ENCODE measurements at places on chromosomes 11 and 22.
A peak's percentile ranks its signal among the peaks of the same experiment; 100 is the strongest.

DNA sequence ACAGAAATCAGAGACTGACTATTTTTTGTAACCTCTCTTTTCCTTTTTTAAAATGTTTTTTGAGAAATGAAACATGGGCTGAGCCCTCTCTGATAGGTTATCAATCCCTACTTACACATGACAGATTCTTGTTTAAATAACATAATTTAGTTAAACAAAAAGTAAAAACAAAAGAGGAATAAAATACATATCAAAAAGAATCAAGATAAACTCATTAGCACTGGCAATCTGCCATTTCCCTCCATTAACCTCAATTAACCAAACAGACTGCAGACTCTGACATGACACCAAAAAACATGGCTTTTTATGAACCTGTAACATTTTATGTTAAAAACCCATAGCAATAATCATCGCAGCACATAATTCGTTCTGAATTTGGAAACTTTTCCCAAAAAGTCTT lies 284.4 kb upstream of the MTNR1B start:
- H3K27me3 ChIP-seq, result no peaks in the 10 kb centered on the region
- no peaks in the 10 kb centered on the region for H3K4me1 ChIP-seq
- H3K36me3 ChIP-seq, result no peaks in the 10 kb centered on the region
- no peak overlapping the region for H3K4me3 ChIP-seq

DNA sequence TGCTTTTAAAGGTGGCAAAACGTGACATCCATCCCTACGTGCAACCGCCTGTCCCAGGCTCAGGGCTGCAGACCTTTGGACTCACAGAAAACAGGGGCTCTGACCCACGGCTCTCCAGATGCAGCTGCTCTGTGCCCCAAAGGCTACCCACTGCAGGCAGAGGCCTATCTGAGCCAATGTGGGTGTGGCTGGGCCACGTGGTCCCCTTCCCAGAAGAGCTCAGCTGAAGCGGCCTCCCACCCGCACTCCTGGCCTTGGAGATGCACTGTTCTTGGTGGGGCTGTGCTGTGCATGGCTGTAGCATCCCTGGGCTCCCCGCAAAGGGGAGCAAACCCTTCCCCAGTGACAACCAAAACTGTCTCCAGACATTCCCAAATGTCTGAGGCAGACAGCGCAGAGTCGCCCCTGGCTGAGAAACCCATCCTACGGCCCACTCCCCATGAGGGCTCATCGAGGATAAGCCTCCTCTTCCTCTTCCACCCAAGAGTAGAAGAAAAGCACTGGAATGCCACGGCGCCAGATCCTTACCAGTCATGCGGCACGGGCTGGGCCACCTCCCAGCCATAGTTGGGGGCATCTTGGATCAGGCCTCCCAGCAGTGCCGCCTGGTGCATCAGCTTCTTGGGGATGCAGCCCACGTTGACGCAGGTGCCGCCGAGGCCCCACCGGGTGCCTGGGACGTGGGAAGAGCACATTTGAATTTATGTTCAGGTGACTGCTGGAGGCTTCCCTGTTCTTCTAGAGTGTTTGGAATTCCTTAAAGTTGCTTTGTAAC lies 23.1 kb upstream of the COMT start:
- no peaks in the 10 kb centered on the region for H3K27me3 ChIP-seq
- H3K4me3 ChIP-seq, result no peak overlapping the region
- H3K4me1 ChIP-seq, result no peaks in the 10 kb centered on the region

DNA sequence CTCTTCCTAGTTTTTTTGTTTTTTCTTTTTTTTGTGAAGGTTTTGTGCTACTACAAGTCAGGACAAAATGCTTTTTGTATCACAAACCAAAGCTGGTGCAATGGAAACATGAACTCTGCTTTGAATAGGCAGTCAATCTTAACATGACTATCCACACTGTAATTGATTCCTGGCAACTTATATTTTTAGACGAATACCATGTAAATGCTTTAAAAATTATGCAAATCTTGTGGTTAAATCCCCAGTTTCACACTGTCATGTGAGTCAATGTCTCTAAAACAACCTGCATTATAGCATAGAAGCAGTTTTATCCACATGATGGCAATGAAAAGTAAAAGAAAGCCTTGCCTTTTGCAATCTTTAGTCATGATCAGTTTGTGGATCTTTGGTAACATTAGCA lies 8.9 kb downstream of the TRPC6 start:
- H3K27me3 ChIP-seq, result no peaks in the 10 kb centered on the region
- H3K36me3 ChIP-seq, result no peaks in the 10 kb centered on the region
- H3K4me1 ChIP-seq, result no peaks in the 10 kb centered on the region
- H3K4me3 ChIP-seq, result no peak overlapping the region
- DNase-seq, result no peak
- no peak overlapping the region for H3K27ac ChIP-seq

- no peak overlapping the region for H3K27ac ChIP-seq
- H3K27me3 ChIP-seq, result no peaks in the 10 kb centered on the region
- H3K4me3 ChIP-seq, result no peak overlapping the region
- H3K4me1 ChIP-seq, result peaks cover 62% of the 10 kb centered on the region
- H3K36me3 ChIP-seq, result no peaks in the 10 kb centered on the region
These were observed 139.2 kb downstream of the MAML2 start for GRCh38 chr11:96203567-96204365.

DNA sequence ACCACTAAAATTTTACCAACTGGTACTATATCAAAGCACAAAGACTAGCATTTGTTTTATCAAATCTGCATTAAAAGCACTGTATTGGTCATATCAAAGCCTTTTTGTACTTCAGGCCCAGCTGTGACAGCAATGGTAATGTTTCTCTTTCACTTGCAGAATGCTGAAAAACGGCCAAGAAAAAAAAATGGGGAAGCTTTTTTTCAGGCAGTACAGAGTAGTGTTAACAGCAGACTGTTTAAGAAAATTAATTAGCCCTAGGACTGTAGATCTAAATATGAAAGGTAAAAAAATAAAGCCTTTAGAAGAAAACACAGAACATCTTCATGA lies 33.3 kb downstream of the DENND5A start:
- peaks cover 33% of the 10 kb centered on the region for H3K4me1 ChIP-seq
- H3K36me3 ChIP-seq, result no peaks in the 10 kb centered on the region
- H3K4me3 ChIP-seq, result peak overlapping the region; percentile 28
- peak overlapping the region; percentile 38 for H3K27ac ChIP-seq
- no peak for DNase-seq

- no peak for DNase-seq
- H3K4me1 ChIP-seq, result peaks cover 5% of the 10 kb centered on the region
- no peaks in the 10 kb centered on the region for H3K27me3 ChIP-seq
- H3K36me3 ChIP-seq, result no peaks in the 10 kb centered on the region
These were observed 249.3 kb downstream of the CASP12 start for GRCh38 chr11:104649002-104649401.

- no peaks in the 10 kb centered on the region for H3K36me3 ChIP-seq
- no peak overlapping the region for H3K4me3 ChIP-seq
- no peak for DNase-seq
- H3K4me1 ChIP-seq, result peaks cover 21% of the 10 kb centered on the region
- H3K27me3 ChIP-seq, result no peaks in the 10 kb centered on the region
These were observed 1494.6 kb downstream of the TBC1D22A start for GRCh38 chr22:48256776-48257684.

- H3K27me3 ChIP-seq, result no peaks in the 10 kb centered on the region
- H3K4me1 ChIP-seq, result no peaks in the 10 kb centered on the region
- no peak for DNase-seq
These were observed 15.7 kb downstream of the RNH1 start for GRCh38 chr11:491358-491757.

DNA sequence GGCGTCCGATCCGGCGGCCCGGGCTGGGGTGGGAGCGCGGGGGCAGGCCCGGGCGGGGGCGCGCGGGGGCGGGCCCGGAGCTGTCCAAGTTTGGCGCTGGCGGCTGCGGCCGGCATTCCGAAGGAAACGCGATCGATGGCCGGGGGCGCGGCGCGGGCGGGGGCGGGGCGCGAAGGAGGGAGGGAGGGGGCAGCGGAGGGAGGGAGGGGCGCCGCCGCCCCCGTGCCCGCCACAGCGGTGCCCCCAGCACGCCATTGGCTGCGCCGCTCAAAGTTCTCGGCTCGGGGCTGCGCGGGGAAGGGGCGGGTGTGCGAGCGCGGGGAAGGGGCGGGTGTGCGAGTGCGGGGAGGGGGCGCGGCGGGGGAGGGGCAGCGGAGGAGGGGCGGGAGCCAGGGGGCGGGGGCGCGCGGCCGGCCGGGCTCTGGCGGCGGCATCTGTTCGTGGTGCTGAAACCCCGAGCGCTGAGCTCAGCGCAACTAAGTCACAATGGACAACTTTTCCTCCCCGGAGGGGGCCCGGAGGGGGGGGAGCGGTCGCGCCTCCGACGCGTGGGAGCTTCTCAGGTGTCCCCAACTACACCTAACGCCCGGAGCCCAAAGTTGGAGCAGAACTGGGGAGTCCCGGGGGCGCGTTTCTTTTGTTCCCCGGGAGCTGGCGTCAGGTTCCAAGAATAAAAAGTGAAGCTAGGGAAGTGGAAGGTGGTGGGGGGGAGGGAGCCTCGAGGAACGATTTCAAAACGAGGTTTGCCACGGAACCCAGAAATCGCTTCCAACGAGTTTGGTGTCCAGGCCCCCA lies 2.2 kb downstream of the PHF21B start:
- peak overlapping the region; percentile 60 for H3K4me3 ChIP-seq
- H3K4me1 ChIP-seq, result peaks cover 47% of the 10 kb centered on the region
- peak overlapping the region; percentile 91 for H3K27ac ChIP-seq
- no peaks in the 10 kb centered on the region for H3K27me3 ChIP-seq

All from vagina (tissue), 2 donors.